Hematopoietic multipotent progenitor cell (in vitro differentiated cells): ENCODE measurements at places on chromosomes 5 and 9. TPM values are rescaled to one million over a fixed set of nuclear protein-coding genes. Genes with fewer than 3 reads are reported as not detected.

- DNase-seq: no peak
Measured at GRCh38 chr5:98510143-98510985, 263.1 kb upstream of the RGMB start.

DNA sequence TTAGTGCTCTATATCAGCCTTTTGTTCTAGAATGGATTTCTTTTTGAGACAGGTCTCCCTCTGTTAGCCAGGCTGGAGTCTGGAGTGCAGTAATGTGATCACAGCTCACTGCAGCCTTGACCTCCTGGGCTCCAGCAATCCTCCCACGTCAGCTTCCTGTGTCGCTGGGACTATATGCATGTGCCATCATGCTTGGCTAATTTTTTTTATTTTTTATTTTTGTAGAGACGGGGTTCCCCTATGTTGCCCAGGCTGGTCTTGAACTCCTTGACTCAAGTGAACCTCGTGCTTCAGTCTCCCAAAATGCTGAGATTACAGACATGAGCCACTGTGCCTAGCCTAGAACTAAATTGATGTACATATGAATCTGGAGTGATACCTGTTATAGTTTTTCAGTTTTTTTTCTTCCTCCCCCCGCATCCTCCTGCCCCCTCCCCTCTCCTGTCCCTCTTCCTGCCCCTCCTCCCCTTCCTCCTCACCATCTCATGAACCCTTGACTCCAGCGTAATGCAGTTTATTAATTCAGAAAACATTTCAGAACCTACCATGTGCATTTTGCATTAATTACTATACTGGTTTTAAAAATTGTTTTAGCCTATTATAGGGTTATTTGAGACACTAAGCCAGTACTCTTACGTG is 37.4 kb upstream of the TNFAIP8 start:
- no peak for DNase-seq

Gene CCDC152
- total RNA-seq: 3.2 TPM

Gene MOB3B
- total RNA-seq: 0.54 TPM

Gene WNT8A
- 1.1 TPM for total RNA-seq
